ENCODE measurements at places on chromosomes 2 and 18. TPM values are rescaled to one million over a fixed set of nuclear protein-coding genes. Genes with fewer than 3 reads are reported as not detected.

The NEUROD1 gene
- not detected for total RNA-seq

The FKBP1B gene
- total RNA-seq, result 9.3 TPM

The MSGN1 gene
- not detected for total RNA-seq

The BOLL gene
- not detected for total RNA-seq

The EIF2B4 gene
- 22.7 TPM for total RNA-seq

The DIPK1C gene
- not detected for total RNA-seq

The ECEL1 gene
- not detected for total RNA-seq

The NYAP2 gene
- total RNA-seq, result not detected

The IWS1 gene
- total RNA-seq, result 49.3 TPM

The COL4A3 gene
- total RNA-seq, result not detected

The CERKL gene
- not detected for total RNA-seq

The KIAA2012 gene
- not detected for total RNA-seq

The MYO7B gene
- 0.06 TPM for total RNA-seq

The LINC00305 gene
- total RNA-seq, result not detected

The HAUS1 gene
- total RNA-seq, result 31.4 TPM

The LYPD1 gene
- total RNA-seq, result 3.1 TPM

The SMC6 gene
- total RNA-seq, result 18.1 TPM

The LIMS2 gene
- 11.2 TPM for total RNA-seq

The KLHL30 gene
- not detected for total RNA-seq

The ITGA4 gene
- 1.9 TPM for total RNA-seq

The ITGB1BP1 gene
- 28.8 TPM for total RNA-seq

The C2orf15 gene
- under 0.01 TPM for total RNA-seq

The CLK1 gene
- 132 TPM for total RNA-seq

The EVX2 gene
- total RNA-seq, result not detected

The CKAP2L gene
- 4.5 TPM for total RNA-seq

The SLC23A3 gene
- total RNA-seq, result 0.81 TPM

The POTEC gene
- total RNA-seq, result not detected

The LCLAT1 gene
- 13.0 TPM for total RNA-seq

The PSD4 gene
- total RNA-seq, result 0.49 TPM

The ANO7 gene
- total RNA-seq, result 0.32 TPM

The SLC9A4 gene
- total RNA-seq, result under 0.01 TPM

The CHN1 gene
- total RNA-seq, result 11.5 TPM

The CHRNA1 gene
- total RNA-seq, result 0.16 TPM

The TRABD2A gene
- 0.38 TPM for total RNA-seq

The HOXD13 gene
- not detected for total RNA-seq

The EML6 gene
- 0.13 TPM for total RNA-seq

The ST8SIA5 gene
- total RNA-seq, result not detected

The SCN9A gene
- 1.3 TPM for total RNA-seq

The PTRHD1 gene
- total RNA-seq, result 37.2 TPM

The RDH14 gene
- 12.0 TPM for total RNA-seq

The DSG4 gene
- not detected for total RNA-seq

The OTOS gene
- not detected for total RNA-seq

The SP140L gene
- total RNA-seq, result 4.9 TPM

The HOXD1 gene
- 8.1 TPM for total RNA-seq

The CCL20 gene
- total RNA-seq, result 0.49 TPM

The ADRA2B gene
- total RNA-seq, result not detected

The ARID5A gene
- 7.1 TPM for total RNA-seq

The AMER3 gene
- not detected for total RNA-seq

The MPP4 gene
- 4.7 TPM for total RNA-seq

The PCARE gene
- total RNA-seq, result not detected

The DCDC2C gene
- not detected for total RNA-seq
